ENCODE measurements at places on chromosomes 16 and 17. TPM values are rescaled to one million over a fixed set of nuclear protein-coding genes. Genes with fewer than 3 reads are reported as not detected.
A peak's percentile ranks its signal among the peaks of the same experiment; 100 is the strongest.

DNA sequence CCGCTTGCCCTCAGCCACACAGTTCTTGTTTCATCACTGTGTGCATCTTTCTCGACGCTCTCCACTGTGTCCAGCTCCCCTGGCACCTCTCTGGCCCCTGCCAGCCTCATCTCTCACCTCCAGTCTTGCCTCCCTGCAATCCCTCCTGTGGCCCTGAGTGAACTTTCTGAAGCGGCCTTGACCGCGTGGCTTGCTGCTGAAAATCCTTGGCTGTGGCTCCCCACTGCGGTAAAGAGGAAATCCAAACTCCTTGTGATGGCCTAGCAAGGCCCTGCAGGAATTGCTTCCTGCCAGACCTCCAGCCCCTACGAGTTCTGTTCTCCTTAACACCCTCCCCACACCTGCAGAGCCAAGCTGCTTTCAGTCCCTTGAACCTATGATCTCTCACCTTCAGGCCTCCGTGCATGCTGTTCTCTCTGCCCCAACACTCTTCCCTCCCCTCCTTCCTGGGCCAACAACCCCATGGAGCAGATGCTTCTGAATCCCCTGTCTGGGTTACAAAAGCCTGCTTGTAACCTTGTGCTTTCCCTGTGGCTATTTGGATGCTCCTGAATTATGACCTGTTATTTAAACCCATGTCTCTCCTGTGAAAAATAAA lies 33.6 kb upstream of the BRD7 start:
- DNase-seq = no peak

Gene MEIOC
- 4.7 TPM for total RNA-seq

Gene ABCC11
- total RNA-seq = 0.56 TPM

Gene SLC38A8
- not detected for total RNA-seq

GRCh38 chr17:50314456-50315011 lies 31.4 kb upstream of the XYLT2 start:
- DNase-seq = no peak

DNA sequence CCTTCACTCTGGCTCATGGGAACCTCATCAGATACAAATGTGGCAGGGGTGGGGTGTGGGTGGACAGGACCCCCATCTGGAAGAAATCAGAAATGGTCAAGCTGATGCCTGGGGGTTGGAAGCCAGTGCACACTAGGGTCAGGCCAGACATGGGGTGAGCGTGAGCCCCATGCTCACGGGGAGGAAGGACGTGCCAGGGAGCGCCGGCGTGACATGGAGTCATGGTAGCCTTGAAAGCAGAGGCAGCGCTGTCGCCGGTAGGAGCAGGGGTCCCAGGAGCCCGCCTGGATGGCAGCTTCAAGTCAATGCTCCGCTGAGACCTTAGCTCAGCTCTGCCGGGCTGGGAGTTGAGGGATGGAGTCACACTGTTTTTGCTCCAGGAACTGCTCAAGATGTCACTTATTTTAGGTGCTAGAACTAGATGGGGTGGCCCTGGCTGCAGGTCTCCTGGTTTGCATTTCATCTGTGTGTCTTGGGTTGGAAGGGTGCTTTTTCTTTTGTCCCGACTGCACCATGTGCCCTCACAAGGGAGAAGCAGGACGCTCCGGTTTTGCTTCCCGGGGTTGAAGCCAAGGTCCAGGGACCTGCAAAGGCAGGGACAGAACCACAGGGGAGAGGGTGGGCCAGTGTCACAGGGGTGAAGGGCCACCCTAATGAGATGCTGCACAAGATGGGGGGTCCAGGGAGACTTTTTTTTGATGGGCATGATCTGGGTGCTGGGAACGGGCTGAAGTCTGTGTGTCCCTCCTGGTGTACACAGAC lies 51.4 kb downstream of the USP22 start:
- DNase-seq = no peak

Gene ATP2A3
- total RNA-seq = 4.8 TPM

- no peak for DNase-seq
These were observed 4.1 kb downstream of the INPP5K start for GRCh38 chr17:1512351-1512750.

Gene INCA1
- not detected for total RNA-seq

DNA sequence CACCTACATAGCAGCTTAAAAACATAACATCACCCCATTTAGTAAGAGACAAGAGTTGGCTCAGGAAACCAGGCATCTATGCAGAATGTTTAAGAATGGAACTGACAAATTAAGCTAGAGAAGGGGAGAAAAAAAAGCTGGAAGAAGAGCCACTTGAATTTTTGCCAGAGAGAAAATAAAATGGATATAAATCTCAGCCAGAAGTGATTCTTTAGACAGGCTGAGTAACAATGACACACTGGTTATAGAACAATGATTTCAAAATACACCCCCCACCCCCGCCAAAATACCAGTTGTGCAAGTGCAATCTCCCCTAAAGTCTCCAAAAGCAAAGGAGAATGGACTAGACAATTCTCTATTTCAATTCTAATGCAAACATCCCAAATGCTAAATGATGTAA lies 22.4 kb downstream of the LSM12 start:
- DNase-seq = no peak

Gene TMEM92
- total RNA-seq = 4.8 TPM

DNA sequence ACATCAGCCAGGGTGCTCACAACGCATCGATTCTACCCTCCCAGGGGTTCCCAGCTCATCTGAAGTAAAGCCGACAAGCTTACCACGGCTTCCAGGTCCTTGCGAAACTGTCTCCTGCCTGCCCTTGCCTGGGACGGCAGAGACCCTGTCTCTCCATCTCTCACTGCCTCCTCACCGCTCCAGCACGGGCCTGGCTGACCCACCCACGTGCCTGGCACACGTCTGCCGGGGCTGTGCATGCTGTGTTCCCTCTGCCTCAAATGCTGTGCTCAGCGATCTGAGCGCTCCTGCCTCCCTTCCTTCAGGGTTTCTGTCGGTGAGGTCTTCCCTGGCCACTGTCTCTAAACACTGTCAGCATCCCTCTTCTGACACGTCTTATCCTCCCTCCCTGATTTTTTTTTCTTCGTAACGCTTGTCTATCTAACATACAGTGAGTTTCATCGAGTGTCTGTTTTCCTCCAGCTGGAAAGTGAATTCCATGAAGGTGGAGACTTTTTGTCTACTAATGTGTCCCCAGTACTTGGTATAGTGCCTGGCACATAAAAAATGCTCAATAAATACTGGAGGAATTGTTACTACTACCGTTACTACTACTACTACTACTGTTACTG lies 208.4 kb downstream of the IRF8 start:
- no peak for DNase-seq

- no peak for DNase-seq
These were observed 139.9 kb upstream of the CACNG3 start for GRCh38 chr16:24116046-24116776.

- no peak for DNase-seq
These were observed 212.7 kb downstream of the MRTFB start for GRCh38 chr16:14283786-14284185.

DNA sequence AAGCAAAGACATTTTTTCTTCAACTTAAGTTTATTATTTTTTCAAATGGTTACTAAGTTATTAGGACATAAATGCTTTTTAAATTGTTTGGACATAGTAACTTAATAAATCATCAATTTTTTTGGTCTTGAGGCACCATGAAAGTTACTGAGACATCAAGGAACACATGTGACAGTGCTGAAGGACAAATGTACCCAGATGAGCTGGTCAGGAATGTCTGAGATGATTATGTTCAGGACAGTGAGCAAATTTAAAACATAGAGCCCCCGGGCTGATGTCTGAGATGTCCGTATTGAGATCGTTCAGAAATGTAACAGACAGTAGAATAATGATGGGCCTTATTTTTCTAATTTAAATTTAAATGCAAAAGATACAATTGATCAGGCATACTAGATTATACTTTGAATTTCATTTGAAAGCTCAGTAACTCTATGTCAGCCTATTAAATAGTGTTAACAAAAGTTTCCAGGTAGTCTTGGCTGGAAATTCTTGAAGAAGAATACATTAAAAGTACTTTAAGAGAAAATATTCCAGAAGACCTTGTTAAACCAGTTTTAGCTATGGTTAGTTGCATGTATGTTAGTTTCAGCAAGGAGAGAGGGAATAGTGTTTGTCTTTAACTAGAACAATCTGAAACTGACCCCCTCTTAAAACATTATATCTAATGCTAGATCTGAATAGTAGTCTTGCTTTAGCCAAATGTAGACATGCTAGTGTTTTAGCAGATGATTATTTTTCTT lies 36.4 kb downstream of the SEC14L1 start:
- no peak for DNase-seq

GRCh38 chr17:30249460-30249859 lies 14.0 kb upstream of the SLC6A4 start:
- no peak for DNase-seq

DNA sequence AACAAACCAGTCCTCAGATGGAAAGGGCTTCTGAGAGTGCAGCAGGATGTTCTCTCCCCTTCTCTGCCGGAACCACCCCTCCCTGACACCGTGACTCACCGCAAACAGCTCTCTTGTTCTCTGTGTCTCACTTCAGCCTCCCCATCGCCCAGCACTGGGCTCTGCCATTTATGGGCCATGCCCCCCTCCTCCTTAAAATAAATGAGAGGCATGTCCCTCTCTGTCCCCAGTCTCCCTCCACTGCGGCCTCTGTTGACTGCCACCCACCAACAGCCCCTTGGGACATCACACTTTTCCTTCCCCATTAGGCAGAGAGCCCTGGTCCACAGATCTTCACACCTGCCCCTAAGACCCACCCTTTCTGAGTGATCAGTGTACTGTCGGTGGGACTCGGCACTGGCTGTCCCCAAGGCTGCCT lies 6.3 kb downstream of the CCDC102A start:
- DNase-seq = peak; percentile 47

Gene BCO1
- total RNA-seq = 9.1 TPM

- no peak for DNase-seq
These were observed 878 bp upstream of the DNAJA2 start for GRCh38 chr16:46974352-46974751.

- DNase-seq = no peak
These were observed 120.9 kb upstream of the LHX1 start for GRCh38 chr17:36816214-36816906.

DNA sequence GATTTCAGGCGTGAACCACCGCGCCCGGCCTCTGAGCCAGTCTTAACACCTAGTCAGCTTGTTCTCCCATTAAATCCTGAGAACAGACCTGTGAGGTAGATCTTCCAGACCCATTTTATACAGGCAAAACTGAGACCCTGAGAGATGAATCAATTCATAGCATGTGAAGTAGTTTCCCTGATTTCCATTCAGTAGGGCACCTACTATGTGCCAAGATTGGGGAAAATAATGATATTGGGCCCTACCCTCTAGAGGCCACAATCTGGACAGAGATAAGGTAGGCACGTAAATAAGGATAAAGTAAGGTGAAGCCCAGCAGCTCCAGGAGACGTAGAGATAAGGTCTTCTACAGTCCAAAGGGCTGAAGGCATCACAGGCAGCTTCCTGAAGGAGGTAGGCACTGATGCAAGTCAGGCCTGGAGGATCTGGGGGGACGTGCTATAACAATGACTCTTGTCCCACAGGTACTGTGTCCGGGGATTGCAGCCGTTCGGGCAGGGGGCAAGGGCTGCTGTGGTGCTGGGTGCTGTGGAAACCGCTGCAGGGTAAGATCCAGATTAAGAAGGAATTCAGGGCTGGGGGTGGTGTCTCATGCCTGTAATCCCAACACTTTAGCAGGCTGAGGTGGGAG lies 5.7 kb downstream of the VMO1 start:
- DNase-seq = no peak

DNA sequence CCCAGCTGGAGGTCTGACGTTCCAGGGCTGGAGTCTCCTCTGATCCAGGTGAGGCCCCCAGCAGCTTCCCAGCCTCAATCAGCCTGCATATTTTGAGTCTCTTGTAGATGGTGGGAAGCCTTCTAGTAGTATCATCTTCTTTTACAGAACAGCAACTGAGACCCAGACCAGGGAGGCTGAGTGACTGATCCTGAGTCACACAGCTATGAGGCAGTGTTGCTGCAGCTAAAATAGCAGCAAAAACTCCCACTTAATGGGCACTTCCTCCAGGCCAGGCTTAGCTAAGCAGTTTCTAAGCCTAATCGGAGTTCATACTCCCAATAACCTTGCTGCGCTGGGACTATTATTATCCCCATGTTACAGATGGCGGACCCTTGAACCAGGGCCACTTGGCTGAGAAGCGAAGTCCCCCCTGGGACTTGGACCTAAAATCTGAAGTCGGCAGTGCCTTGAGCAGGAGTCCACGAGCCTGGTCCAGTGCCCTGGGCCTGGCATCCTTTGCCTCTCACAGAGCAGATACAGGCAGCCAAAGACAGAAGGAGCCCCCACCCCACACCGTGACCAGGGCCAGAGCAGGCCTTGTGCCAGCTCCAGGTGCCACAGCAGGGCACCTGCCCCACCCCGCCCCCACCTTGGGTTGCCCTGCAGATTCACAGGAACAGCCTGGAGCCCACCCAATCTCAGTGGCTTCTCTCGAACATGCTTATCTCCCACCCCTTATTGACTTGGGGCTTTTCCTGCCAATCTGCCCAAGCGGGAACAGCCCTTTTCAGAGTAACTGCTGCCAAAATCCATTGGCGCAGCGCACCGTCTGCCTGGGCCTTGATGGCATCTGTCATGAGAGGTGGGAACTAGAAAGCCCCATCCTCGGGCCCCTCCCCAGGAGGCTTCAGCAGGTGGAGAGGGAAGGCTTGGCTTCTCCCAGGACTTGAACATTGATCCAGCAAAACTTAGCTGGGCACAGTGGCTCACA lies 65.1 kb downstream of the SOCS1 start:
- no peak for DNase-seq

Gene GALR2
- total RNA-seq = 0.27 TPM

Gene KIF18B
- total RNA-seq = 84.6 TPM

Gene PHOSPHO1
- not detected for total RNA-seq

DNA sequence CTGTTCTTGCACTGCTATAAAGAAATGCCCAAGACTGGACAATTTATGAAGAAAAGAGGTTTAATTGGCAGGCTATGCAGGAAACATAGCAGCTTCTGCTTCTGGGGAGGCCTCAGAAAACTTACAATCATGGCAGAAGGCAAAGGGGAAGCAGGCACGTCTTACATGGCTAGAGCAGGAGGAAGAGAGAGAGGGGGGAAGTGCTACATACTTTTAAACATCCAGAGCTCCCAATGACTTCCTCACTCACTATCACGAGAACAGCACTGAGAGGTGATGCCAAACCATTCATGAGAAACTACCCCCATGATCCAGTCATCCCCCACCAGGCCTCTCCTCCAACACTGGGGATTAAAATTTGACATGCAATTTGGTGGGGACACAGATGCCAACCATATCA lies 13.3 kb downstream of the WFIKKN2 start:
- DNase-seq = no peak

DNA sequence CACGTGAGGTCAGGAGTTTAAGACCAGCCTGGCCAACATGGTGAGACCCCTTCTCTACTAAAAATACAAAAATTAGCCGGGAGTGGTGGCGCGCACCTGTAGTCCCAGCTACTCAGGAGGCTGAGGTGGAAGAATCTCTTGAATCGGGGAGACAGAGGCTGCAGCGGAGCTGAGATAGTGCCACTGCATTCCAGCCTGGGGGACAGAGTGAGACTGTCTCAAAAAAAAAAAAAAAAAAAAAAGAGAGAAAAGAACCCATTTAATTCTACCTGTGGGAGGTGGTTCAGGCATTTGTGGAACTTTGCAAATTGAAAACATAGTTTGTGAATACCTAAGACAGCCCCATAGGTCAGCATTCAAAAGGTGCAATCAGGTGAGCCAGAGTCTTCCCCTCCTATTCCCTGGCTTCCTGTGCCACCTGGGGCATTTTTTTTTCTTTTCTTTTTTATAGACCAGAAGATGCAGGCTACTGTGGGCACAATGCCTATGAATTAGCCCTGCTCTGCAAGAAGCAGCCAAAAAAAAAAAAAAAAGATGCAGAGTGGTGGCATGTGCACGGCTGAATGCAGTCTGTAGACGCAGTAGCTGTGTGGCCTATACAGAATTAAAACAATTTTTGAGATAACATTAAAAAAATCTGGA lies 9.1 kb upstream of the SOCS3 start:
- no peak for DNase-seq

GRCh38 chr16:4506450-4506849 lies 30.3 kb downstream of the HMOX2 start:
- DNase-seq = peak; percentile 61

Data from Calu3 (cell line).